ENCODE measurements at places on chromosomes 3 and 15.
A peak's percentile ranks its signal among the peaks of the same experiment; 100 is the strongest.

GRCh38 chr3:72892870-72893269 lies 5.0 kb downstream of the GXYLT2 start:
- DNase-seq = peak; percentile 28

DNA sequence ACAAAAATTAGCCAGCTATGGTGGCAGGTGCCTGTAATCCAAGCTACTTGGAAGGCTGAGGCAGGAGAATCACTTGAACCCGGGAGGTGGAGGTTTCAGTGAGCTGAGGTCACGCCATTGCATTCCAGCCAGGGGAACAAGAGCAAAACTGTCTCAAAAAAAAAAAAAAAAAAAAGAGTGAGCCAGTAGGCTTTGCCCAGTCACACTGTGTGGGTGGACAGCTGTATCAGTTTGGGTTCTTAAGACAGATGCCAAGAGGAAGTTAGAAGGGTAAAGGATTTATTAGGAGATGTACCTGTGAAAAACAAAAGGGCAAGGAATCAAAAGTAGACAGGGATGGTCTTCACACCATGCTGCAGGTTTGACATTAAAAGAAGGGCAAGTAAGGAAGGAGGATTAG lies 86.1 kb upstream of the CGNL1 start:
- no peak for DNase-seq

DNA sequence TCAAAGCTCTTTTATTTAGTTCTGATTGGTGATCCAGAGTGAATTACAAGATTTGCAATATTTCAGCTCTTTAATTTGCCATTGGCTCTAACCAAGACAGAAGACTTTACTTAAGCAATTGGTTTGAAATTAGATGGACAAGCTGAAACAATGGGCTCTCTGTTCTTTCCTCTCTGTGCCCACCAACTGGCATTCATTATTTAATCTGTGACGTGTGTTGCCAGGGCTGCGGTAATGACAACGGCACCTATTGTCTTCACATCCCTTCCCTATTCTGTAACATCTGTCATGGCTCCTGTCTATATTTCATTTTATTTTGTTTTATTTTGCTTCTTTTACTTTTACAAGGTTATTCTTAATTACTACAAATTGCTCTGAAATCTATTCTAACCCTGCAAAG lies 33.9 kb downstream of the PLD1 start:
- DNase-seq = no peak

GRCh38 chr3:106014971-106015370 lies 146.2 kb upstream of the CBLB start:
- no peak for DNase-seq

Measured in NAMALWA (cell line).